NCI-H1694 (cell line): ENCODE measurements at places on chromosomes 16 and 17.

DNA sequence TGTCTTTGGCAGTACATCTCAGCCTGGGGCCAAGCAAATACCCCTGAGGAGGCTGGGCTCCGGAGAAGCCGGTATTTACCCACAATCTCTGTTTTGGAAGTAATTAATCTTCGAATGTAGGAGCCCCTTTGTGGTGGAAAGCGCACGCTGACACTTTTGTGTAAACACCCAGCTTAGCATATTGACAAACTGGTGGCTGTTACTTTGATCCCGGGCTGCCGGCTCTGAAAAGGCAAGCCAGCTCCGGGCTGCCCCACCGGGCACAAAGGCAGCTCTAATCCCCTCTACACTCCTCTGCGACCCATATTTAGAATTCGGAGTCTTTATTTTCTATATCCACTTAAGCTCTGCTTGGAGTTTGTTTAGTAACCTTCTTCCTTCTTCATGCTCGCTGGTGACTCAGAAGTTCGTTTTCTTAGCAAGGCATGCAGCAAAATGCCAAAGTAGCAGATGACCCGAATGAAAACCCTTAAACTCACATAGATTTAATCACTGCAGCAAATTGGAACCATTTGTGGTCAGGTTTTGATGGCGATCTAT, 144.0 kb upstream of the IRX3 start:
- DNase-seq = no peak

DNA sequence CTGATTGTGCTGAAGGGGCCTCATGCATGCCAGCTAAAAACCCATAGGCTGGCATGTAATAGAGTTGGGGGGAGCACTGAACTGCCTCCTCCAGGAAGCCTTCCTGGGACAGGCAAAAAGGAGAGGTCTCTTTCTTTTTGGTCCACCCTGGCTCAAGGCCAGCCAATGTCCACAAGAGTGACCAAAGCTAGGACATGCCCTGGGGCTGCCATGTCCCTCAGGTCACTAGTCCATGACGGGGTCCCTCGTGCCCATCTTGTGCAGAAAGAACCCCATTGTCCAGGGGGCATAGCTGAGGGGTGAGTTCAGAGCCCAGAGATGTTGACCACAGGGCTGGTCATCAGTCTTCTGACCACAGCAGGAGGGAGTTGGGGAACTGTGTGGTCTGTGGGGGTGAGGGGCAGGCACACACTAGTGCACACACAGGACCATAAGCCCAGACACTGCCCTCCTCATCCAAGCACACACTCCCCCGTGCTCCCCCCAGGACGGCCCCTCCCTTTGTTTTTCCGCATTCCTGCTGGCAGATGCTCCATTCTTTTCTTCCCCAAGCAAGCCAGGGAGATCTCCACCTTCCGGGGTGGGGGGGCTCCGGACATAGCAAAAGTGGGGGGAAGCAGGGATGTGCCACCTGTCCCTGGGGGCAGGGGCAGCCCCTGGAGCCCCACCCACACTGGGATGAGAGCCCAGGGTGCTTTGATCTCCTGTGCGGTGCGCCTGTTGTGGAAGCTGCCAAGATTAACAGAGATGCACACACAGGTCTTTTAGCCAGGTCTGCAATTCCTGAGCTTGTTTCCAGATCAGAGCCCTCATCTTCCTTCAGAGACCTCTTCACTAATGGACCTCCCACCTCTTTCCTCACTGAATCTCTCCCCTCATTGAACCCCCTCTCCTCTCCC, 25.2 kb upstream of the PHB1 start:
- no peak for DNase-seq

GRCh38 chr16:20874088-20874581, 26.0 kb downstream of the DCUN1D3 start:
- DNase-seq = no peak

GRCh38 chr17:42850954-42851353, at the start of gene AOC3:
Gene AOC3, plus strand, starts transcription at chr17:42851199. Its CDS starts 145 bp downstream, at chr17:42851344.
- no peak for DNase-seq

- DNase-seq = no peak
Measured at GRCh38 chr17:28194382-28194781, 124.6 kb upstream of the TMEM97 start.

- no peak for DNase-seq
Measured at GRCh38 chr16:54631782-54632181, 298.9 kb upstream of the IRX5 start.

DNA sequence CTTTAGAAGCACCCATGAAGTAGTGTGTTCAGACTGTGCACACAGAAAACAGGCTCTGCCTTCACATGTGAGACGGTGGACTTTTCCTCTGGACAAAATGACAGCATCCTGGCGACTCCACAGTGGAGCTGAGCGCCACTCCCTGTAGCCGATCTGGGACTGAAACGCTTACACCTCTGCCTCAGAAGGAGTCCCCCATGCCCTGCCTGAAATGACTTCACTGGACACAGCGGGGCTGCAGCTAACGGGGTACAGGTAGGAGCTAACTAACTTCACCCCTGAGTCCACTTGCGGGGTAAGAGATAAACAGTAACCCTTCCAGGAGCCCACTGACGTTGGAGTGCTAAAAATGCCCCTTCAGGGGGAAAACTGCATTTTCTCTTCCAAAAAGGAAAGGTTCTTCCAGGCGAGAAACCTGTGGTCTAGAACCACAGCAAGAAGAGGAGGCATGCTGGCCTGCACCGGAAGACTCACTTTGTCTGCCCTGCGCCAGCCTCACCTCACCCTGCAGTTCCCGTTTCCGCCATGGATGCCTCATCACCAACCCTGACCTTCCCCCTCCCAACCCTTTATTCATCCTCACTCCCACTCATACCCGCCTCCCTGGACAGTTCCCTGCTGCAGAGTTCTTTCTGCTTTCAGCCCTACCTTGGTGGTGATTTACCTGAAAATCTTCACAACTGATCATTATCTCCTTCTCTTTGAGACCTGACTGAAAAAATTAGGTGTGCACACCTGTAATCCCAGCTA, 19.4 kb upstream of the ENDOV start:
- no peak for DNase-seq

GRCh38 chr16:22675745-22676540, 138.0 kb upstream of the HS3ST2 start:
- DNase-seq = no peak

DNA sequence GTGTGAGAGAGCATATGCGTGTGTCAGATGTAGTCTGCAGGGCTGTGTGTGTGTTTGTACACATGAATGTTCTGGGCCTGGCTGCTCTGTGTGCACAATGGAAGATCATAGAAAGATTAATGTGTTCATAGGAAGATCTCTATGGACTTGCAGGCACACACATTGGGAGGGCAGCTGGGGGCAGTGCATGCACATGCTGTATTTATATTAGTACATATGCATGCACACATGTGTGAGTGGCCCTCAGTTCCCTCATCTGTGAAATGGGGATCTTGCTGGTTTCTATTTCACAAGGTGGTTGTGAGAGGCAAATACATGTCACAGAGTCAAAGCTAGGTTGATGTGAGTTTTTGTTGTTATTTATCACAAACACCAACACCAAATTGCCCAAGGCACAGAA, 2.1 kb downstream of the CA7 start:
- no peak for DNase-seq

DNA sequence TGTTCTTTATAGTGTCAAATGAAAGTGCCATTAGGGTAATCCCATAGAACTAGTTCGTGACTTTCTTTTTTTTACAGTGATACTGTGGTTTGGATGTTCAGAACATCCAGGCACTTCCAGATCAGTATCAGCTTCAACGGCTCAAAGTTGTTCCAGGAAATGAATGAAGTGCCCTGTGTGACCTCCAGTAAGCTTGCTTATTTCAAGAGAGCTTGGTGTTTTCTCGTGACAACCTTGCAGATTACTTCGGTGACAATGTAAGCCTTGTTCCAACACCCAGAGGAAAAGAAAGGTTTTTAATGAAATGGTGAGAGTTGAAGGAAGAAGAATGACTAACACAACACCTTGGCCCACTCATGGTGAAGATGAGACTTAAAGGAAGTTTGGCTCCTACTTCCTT, 16.0 kb upstream of the KCNJ16 start:
- DNase-seq = no peak

- DNase-seq = no peak
Measured at GRCh38 chr17:75839942-75840798, 4.0 kb downstream of the UNC13D start.

GRCh38 chr17:45404870-45405249, 27.8 kb downstream of the ARHGAP27 start:
- no peak for DNase-seq

DNA sequence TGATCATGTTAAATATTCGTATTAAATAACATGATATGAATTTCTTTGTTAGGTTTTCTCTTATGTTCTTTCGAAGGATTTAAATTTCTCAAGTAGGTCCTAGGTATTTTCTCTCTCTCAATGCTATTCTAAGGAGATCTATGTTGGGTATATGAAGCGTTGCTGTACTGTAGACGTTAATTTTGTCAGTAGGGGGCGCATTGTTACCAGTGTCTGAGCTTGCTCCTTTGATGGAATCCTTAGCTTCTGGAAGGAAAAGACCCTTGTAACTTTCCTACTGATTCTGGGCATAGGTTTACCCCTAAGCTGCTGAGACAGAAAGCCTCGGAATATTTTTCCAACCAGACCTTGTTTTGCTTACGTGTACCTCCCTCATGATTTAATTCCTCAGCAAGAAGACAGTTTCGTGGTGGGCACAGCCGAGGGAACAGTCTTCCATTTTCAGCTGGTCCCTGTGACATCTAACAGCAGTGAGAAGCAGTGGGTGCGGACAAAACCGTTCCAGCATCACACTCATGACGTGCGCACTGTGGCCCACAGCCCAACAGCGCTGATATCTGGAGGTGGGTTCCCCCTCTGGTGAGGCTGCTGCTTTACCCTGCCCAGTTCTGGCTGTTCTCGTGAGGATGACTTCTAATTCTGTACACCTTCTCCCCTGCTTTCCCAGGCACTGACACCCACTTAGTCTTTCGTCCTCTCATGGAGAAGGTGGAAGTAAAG, 17.9 kb downstream of the UTP4 start:
- DNase-seq = peak; percentile 75

GRCh38 chr17:35312790-35313711, 60.4 kb downstream of the SLFN11 start:
- peak; percentile 23 for DNase-seq

GRCh38 chr17:31425282-31426040, 34.0 kb downstream of the RAB11FIP4 start:
- peak; percentile 49 for DNase-seq

DNA sequence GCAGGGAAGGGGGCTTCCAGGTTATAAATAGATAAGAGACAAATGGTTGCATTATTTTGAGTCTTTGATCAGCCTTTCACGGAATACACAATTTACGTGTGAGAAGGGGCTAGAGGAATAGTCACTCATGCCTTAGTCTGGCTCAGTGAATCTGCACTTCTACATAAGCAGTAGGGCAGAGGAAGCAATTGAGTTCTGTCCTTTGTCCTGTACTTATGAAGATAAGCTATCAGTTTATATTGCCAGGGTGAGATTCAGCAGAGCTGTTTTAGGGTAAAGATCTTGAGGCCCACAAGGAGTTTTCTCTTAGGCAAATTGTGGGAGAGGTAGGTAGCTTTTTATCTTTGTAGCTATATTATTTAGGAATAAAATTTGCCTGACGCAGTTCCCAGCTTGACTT, 33.3 kb downstream of the TOM1L1 start:
- DNase-seq = no peak

DNA sequence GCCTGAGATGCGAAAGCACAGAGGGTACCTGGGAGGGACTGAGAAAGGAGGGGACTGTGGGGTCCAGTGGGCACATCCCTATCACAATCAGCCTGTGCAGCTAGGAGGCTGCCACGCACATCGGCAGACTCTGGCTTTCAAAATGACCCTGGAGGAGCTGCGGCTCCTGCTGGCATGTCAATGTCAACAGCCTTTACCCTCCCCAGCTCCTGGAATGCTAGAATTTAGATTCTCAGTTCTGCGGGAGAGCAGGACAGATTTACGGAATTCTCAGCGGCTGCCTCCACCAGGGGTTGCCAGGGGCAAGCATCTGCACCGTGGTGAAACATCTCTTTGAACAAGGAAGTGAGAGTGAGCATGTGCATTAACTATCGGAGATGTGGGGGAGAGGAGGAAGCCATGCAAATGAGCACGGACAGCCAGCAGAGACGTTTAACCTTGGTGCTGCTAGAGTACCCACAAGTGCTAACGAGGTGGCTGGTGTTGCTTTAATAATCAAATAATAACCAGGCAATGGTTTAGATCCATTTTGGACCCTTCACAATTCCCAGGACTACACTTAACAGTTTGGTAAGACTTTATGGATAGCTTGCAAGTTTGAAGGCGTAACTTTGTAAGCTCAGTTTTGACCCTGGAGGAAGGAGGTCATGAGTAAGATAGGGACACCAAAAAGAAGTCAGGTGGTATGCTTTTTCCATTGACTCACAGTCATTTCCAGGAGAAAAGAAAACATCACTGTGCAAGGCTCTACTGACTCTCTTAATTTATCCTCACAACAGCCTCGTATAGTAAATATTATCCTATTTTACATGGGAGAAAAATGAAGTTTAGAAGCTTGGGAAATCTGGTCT, 54.1 kb downstream of the XYLT1 start:
- no peak for DNase-seq

GRCh38 chr17:2916461-2916860, 120.2 kb downstream of the RAP1GAP2 start:
- DNase-seq = no peak

- DNase-seq = no peak
Measured at GRCh38 chr17:78322858-78323455, 36.9 kb downstream of the SOCS3 start.

DNA sequence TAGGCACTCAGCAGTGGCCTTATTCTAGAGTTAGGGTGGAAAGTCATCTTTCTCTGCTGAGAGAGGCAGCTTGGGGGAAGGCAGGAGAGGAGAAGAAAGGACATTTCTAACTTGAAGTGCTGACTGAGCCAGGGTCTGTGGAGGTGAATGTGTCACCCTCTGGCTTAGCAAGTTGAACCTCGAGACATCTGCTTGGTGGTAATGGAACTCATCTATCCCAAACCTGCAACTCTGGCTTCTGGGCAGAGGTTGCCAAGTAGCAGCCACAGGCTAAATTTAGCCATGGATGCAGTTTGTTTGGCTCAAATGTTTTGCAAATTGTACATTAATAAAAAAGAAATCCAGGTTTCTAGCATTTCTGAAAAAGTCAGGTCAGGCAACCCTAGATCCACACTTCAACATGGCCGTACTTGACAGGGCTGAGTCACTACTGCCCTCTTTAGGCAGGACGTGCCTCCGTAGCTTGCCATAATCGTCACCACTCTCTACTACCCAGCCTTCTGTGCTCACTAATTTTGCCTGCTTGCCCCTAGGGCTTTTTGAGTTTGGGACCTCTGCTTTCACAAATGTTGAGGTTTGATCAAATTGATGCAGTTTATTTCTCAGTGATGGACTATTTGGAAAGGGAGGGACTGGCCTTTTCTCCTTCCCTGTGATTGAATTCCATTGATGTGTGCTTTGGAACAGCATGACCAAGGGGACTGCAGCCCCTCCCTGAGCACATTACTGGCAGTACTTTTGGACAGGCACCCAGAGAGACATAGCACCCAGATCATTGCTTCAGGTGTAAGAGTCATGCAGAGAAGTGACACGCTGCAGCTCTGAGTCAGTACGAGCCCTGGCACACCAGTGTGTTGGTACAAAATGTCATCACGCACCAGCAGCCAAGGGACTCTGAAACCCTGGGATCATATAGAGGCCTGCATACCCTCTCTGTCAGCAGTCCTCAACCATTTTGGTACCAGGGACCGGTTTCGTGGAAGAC, 5.2 kb downstream of the CDH13 start:
- no peak for DNase-seq
